Hematopoietic multipotent progenitor cell treated with erythropoietin and hydrocortisone succinate and interleukin-3 and kit ligand, for 8 days (in vitro differentiated cells): ENCODE measurements at places on chromosomes 2 and 18.

DNA sequence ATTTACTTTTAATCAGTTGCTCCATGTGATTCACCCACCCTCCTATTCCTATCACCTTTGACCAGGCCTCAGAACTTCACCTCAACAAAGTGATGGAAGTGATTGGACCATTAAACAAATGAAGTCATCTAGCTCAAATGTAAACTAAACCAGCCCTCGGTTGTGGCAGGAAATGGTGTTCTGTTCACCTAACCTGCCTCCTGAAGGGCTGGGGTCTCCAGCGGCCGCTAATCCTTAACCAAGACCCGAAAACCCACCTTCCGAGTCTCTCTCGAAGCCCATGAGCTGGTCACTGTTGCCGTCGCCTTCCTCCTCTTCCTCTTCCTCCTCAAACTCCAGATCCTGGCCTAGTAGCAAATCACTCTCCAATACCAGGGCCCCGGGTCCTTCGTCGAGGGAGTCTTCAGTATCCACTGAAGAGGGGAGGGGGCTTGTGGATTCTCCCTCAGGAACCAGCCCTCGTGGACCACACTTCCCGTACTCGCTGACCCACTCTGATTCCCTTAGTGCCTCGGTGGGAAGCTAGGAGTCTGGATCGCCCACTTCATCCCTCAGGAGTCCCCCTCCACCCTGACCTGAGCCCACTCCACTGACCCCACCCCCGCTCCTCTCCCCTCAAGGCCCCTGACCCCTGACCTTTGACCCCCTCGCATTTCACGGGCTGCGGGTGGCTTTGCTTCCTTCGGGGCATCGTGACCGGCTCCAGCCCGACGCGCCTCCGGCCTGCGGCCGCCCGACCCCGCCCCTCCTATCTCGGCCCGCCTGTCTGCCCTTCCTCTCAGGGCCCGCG is 503 bp downstream of the ZNF513 start:
- DNase-seq, result peak; percentile 68

GRCh38 chr2:239377591-239377990 is 23.2 kb downstream of the HDAC4 start:
- DNase-seq, result no peak

- no peak for DNase-seq
These were observed 2.6 kb downstream of the INHA start for GRCh38 chr2:219574484-219575311.

GRCh38 chr2:49236316-49236715 is 82.0 kb upstream of the FSHR start:
- no peak for DNase-seq

DNA sequence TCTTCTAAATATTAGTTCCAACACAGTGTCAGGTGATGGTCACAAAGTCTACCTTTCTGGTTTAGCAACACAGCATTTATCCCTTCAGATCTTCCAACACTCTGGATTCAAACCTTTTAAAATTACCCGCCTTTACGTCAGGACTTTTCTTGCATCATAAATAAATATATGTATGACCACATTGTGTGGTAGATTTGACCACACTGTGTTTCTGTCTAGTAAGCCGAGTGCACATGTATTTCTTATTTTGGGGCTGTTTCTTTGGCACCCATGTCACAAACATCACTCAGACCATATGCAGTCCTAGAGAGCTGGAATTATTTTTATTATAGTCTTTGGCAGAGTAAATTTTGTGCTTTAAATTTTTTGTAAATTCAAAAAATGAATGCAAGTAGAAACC is 172.1 kb downstream of the ANKRD44 start:
- DNase-seq, result no peak

- DNase-seq, result peak; percentile 41
These were observed at the start of gene IL1RL1 for GRCh38 chr2:102310964-102311640. TSS of gene IL1RL1 (plus strand) at chr2:102311563. CDS start at chr2:102338265, 26,702 bp downstream.
